ENCODE measurements at places on chromosomes 16 and 17.

DNA sequence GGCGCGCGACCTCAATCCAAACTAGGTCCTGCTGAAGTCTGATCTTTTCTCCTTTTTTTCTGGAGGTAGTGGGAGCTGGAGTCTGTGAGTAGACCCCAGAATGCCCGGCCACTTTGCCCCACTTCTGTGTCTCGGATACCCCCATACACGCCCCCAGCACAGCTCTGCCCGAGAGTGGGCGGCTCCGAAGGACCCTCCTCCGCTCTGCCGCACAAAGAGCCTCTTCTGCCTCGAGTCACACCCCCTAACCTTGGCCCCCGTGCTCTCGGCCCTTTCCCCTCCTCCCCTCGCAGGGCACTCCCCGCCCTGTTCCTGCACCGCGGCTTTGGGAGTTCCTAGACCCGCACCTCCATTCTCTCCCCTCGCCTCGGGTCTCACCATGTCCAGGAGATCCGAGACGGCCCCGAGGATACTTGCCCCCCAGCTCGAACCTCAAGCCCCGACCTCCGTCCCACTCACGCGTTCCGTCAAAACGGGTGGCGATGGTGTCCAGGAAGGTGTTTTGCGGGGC is 476 bp downstream of the KCNH4 start:
- no peak for DNase-seq

DNA sequence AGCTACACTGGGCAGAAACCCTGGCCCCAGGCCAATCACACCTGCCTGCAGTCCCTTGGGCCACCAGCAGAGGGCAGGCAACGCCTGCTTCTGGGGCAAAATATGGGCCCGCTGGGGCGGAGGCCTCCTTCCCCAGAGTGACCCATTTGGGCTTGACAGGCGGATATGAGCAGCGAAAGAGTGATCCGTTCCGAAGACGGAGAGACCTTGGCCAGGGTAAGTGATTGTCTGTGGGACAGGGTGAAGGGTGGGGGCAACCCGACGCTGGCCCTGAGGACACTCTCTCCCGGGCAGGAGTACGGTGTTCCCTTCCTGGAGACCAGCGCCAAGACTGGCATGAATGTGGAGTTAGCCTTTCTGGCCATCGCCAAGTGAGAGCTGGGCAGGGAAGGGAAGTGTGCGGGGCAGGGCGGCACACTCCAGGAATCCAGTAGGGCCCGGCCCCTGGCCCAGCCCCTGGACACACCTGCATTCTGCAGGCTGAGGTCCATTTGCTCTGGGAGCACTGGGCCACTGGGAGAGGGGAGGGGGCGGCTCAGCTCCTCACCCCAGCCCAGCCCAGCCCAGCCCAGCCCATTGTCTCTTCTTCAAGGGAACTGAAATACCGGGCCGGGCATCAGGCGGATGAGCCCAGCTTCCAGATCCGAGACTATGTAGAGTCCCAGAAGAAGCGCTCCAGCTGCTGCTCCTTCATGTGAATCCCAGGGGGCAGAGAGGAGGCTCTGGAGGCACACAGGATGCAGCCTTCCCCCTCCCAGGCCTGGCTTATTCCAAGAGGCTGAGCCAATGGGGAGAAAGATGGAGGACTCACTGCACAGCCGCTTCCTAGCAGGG is 3.5 kb upstream of the NHERF1 start:
- DNase-seq: peak; percentile 52

DNA sequence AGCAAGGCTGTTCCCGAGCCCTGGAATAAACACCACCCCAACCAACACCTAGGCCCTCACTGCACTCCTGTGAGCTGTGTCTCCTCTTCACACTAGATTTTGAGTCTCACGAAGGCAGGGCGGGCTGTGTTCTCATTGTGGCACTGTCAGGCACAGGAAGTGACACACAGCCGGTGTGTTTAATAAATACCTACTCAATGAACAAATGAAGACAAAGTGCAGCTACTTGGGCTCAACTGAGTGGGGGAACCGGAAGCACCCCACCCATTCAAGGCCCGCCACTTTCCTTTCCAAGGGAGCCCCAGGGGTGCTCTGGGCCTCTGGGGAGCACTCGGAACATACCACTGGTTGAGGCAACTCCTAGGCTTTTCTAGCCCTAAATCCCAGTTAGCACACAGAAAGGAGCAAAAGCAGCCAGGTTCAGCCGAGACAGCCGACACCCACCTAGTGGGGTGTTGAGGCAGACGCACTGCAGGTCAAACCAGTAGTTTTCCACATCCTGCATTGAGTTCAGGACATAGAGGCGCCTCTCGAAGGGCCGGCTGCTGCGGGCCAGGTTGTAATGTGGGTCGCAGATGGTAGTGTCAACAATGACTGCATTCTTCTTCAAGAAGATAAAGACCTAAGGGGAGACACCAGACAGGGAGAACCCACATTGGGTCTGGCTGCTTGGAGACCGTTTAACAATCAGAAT is 57.7 kb downstream of the GTF3C1 start:
- no peak for DNase-seq

DNA sequence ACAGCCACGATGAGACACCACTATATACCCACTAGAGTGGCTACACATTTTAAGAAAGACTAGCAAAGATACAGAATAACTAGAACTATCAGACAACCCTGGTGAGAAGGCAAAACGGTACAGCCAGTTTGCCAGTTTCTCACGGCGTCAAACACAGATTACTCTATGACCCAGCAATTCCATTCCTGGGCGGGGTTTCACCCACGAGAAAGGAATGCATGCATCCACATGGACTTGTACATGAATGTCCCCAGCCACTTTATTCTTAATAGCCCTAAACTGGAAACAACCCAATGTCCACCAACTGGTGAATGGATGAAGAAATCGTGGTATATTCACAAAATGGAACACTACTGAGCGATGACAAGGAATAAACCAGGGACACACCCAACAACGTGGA is 74.5 kb downstream of the MYH10 start:
- no peak for DNase-seq

DNA sequence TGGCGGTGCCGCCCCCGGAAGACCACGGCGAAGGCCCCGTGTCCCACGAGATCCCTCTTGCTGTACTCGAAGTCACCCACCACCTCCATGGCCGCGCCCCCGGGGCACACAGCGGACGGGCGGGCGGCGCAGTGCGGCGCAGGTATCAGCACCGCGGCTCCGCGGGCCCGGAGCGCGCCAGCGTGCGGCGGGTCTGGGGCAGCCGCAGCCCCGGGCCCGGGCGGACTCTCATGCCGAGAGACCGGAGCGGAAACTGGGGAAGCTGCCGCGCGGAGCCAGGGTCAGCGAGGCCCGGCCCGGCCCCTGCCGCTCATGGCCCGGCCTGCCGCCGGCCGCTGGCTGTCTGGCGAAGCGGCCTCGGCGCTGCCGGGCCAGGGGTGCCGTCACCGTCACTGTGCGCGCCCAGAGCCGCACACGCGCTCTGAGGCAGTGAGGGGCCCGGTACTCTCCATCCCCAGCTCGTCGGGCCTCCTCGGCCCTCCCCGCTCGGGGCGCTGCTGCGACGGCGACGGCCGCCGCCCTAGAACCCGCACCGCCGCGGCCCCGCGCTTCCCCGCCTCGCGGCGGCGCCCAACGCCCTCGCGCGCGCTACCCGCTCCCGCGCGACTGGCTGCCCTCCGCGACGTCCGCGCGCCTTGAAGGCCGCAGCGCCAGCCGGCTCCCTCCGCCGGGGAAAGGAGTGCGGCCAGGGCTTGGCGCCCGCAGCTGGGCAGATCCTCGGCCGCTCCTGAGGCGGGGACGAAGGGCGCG is at the start of gene ULK2:
TSS of gene ULK2 (minus strand) at position 608 of the 750 bp plus-strand sequence. CDS start at position 89, 519 bp downstream.
- DNase-seq: no peak

GRCh38 chr17:78421534-78422266 is 43.3 kb downstream of the PGS1 start:
- peak; percentile 51 for DNase-seq

DNA sequence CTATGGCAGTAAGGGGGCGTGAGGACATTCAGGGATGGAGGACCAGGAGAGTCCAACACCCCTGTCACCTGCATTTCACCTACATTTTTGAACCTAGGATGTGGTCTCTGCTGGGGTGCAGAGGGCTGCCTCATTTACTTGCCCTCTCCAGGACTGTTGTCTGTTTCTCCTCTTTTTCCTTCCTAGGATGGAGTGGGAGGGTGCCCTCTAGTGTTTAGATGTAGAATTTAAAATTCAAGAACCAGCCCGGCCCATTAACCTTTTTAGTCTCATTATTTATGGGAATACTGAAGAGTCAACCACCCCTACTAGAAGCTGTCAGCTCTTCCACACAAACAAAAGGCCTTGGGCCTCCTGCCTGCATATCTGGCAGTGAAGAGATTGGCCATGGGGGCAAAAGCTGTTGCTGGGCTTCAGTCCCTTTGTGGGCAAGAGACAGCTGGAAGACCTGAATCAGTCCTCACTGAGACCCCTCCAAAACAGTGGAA is 2.5 kb upstream of the STARD3 start:
- no peak for DNase-seq

- DNase-seq: peak; percentile 8
These were observed 198.1 kb downstream of the ENGASE start for GRCh38 chr17:79272666-79273219.

DNA sequence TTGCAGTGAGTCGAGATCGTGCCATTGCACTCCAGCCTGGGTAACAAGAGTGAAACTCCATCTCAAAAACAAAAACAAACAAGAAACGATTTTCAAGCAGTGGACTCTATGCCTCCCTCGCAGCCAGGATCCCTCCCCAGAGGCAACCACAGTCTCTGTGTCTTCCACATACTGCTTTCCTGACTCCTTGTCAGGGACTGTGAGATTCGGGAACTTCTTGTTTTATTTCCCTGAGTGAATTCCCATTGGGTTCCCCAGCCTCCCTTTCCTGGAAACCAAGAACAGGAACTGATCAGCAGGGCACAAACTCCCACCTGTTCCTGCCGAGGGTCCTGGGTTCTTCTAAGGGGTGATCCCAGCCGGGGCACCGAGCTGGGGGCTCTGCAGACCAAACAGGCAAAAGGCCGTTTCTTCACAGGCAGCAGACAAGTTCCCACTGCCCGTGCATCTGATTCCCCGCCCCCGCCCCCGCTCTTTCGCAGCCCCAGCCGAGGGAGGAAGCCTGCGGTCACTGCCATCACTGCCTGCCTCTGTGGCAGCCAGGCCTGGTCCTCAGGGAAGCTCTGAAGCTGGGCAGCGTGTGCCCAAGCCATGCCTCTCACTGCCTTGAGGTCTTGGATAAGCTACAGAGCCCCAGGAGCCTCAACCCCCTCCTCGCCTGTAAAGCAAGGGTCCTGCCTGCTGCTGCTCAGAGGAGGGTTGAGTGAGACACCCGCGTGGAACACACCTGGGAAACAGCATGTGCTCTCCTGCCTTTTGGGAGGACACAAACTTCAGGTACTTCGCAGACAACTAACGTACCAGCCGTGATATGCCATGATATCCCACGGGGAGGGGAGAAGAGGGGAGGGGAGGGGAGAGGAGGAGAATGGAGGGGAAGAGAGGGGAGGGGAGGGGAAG is 5.5 kb upstream of the PIEZO1 start:
- no peak for DNase-seq

DNA sequence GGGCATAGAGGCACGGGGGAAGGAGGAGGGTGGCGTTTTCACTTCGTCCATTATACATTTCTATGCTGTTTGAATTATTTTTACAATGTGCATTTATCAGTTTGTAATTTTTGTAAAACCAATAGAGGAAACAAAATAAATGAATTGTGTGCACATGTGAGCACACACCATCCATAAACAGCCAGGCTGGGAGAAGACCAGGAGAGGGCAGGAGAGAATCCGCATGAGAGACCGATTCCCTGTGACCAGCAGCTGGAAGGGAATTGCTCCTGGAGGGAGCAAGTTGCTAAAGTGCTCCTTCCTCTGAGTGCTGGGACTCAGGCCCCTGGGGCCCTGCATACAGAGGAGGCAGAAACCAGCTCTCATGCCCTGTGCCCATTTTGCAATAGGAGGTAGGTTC is 126.0 kb downstream of the ABCC12 start:
- no peak for DNase-seq

- DNase-seq: no peak
These were observed at the start of gene HOXB7 for GRCh38 chr17:48610282-48611211. Gene HOXB7, minus strand, starts transcription at chr17:48611017. Its CDS starts 99 bp downstream, at chr17:48610918.

DNA sequence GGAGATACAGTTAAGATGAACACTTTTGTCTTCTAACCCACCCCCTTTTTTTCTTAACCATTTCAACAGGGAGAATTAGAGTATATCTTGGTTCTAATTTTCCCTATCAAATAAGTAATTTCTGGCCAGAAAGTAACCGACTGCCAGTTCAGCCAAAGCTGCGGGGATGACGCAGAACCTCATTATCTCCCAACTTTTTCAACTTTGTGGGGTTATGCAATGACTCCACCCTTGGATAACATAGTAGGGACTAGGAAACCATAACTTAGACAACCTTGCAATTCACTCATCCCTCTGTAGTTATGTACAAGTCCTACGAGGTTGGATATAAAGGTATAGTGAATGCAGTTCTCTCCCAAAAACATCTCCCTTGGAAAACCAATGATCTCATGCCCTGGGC is 184.0 kb downstream of the ZNF18 start:
- no peak for DNase-seq

DNA sequence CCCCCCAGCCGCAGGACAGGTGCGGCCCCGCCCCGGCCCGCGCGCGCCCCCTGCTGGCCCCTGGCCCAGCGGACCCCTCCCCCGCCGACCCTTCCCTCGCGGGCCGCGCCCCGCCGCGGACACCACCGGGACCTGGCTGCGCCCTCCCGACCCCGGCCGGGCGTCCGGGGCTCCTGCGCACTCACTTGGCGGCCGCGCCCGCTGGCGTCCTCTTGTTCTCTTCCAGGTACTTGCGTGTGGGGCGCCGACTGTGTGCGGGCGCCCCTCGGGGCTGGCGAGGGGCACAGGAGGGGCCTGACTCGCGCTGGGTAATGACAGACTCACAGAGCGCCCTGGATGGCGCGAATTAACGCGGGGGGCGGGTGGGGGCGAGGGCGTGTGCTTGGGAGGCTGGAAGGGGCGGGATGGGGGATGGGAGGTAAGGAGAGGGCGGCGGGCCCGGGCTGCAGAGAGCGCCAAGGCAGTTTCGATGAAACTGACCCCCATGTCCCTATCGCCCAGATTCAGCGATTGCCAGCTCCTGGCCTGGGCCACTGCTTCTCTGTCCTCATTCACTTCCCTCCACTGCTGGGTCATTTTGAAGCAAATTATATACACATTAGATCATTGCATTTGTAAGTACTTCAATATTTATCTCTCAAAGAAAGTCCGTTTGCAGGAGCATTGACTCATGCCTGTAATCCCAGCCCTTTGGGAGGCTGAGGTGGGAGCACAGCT is 445 bp upstream of the DBNDD1 start:
- DNase-seq: no peak

GRCh38 chr16:11105038-11105903 is 150.7 kb downstream of the SOCS1 start:
- no peak for DNase-seq

Measured in Panc1 (cell line).